Osteoblast (primary cell): ENCODE measurements at places on chromosomes 6 and 20. TPM values are rescaled to one million over a fixed set of nuclear protein-coding genes. Genes with fewer than 3 reads are reported as not detected.

The KCNQ5 gene
- total RNA-seq, result 4.0 and 8.5 TPM in 2 replicates

The CALHM4 gene
- total RNA-seq, result not detected in 2 replicates

The KCNG1 gene
- 13.6 and 16.3 TPM in 2 replicates for total RNA-seq

The GTF3C6 gene
- 32.4 and 35.1 TPM in 2 replicates for total RNA-seq

The TAAR6 gene
- total RNA-seq, result not detected in 2 replicates

The EFCAB8 gene
- total RNA-seq, result 1.4 TPM in 1 of 2 replicates, not detected in the other

The TMEM74B gene
- total RNA-seq, result not detected in 2 replicates

The SNAI1 gene
- 1.8 and 2.1 TPM in 2 replicates for total RNA-seq

The RIMS4 gene
- 0.29 and 0.36 TPM in 2 replicates for total RNA-seq

- DNase-seq, result peak; percentile 92
These were observed 535 bp downstream of the EXOC2 start for GRCh38 chr6:692356-692851.

- DNase-seq, result peak; percentile 72
These were observed 78.7 kb downstream of the PLCB4 start for GRCh38 chr20:9147547-9148024.

GRCh38 chr6:7633361-7633760 is 43.4 kb downstream of the SNRNP48 start:
- DNase-seq, result no peak

DNA sequence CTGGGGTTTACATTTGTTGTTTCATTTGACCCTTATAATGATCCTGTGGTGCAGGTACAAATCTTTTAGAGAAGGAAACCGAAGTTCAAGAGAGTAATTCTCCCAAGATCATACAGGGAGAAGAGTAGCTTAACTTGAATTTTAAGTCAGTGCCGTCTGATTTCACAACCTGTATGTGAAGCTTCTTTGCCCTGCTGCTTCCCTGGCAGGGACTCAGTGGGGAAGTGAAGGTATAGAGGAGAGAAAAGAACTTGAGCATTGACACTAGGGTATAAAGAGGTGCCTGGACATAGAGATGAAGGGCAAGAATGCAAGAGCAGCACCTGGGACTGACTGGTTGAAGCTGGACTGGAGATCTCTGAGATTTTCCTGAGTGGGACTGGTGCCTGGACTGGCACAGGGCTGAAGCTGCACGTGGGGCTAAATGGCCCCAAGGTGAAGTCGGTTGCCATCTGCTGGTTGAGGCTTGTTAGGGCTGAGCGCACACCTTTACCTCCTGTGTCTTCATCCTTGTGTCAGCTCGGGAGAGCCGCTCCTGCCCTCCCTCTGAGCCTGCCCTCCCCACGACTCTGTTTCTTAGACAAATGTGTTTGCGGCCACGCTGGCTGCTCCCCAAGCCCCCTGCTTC is 41.8 kb downstream of the FARS2 start:
- DNase-seq, result no peak

DNA sequence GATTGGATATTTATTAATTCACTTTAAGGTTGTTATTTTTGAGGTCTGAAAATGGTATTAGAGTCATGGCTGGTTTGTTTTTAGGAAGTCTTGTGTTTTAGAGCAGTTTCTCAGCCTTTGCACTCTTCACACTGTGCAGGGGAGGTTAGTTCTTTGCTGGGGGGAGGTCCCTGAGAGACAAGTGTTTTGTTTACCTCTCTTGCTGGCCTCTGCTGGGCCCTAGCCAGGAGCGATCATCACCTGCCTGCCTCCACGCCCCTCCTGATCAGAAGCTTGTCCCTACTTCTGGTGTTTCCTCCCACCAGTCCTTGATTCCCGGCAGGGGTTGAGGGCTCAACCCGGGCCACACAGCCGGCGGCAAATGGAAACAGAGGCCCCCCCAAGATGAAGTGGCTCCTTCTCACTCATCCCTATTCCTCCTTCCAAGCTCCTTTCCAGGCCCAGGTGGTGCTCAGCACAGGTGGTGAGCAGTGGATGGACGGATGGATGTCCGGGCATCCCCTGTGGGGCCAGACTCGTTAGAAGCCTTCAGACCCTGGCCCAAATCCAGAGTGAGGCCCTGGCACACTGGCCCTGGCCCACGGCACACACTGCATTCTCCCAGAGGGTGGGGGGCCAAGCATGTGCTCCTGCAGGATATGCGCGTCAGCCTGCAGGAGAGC is 51.3 kb downstream of the GRM4 start:
- DNase-seq, result no peak

DNA sequence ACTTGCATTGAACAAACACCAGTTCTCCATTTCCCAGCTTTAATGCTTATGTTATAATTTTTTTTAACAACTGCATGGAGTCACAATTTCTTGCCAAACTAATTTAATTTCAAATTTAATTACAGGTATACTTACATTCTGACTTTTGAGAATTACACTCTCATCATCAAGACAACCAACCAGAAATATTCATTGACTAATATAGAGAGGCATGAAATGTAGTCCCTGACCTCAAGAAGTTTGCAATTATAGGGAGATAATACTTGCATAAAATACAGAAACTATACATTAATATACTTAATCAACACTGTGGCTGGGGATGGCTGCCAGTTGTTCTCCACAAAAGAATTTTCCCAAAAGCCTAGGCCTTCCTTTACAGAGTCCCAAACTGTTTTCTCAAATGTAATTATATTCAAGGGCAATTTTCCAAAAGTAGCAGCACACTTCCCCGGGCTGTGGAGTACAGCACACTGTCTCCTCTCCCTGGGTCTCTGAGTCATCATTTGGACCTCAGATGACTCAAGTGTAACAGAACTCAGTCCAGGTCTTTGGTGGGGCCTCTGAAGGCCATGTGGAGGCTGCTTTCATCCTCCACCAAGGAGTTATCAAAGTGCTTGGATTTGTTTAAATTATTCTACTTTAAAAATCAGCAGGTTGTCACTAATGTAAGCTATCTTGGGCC is 114.1 kb downstream of the KIF16B start:
- peak; percentile 39 for DNase-seq

GRCh38 chr20:42183147-42183546 is 565.0 kb upstream of the CHD6 start:
- DNase-seq, result no peak

GRCh38 chr6:170278743-170279094 is 12.2 kb downstream of the DLL1 start:
- DNase-seq, result no peak

DNA sequence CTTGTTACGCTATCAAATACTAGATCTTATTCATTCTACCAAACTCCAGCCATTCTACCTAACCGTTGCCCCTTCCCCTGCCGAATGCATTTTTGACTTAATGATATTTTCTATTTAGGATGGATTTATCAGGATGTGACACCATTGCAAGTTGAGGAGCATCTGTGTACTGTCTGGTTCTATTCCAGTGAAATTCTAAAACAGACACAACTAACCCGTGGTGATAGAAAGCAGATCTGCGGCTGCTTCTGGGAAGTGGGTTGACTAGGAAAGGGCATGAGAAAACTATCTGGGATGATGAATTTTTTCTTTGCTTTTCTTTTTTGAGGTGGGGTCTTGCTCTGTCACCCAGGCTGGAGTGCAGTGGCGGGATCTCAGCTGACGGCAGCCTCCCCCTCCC is 20.7 kb upstream of the SRC start:
- no peak for DNase-seq

DNA sequence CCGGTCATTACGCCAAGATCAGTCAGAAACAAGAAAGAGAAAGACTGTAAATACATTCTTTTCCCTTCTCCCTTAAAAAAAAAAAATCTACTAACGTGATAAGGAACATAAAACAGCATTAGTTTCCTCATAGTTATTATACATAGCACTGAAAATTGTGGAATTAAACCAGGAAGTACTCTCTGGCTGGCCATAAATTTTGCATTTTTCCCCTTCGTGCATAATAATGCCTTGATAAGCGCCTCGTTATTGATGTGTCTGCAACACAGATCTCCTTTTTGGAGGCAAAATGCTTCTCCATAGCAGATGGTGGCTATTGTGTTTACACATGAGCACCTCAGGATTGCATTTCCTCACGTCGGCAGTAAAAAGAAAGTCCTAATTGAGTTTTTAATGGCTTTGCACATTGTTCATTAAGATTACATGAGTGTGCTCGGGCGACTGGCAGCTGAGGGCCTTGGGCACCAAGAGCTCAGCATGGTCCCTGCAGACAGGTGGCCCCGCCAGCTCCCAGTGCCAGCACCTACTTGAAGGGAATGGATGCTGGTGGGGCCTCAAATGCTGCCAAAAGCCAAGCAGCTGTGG is 394.5 kb downstream of the PTPRT start:
- DNase-seq, result no peak

- DNase-seq, result peak; percentile 90
These were observed 3.3 kb downstream of the ID1 start for GRCh38 chr20:31608251-31608945.

GRCh38 chr6:149043476-149044130 is 273.9 kb upstream of the TAB2 start:
- peak; percentile 73 for DNase-seq

GRCh38 chr6:107576852-107577251 is 86.9 kb downstream of the SOBP start:
- peak; percentile 84 for DNase-seq

DNA sequence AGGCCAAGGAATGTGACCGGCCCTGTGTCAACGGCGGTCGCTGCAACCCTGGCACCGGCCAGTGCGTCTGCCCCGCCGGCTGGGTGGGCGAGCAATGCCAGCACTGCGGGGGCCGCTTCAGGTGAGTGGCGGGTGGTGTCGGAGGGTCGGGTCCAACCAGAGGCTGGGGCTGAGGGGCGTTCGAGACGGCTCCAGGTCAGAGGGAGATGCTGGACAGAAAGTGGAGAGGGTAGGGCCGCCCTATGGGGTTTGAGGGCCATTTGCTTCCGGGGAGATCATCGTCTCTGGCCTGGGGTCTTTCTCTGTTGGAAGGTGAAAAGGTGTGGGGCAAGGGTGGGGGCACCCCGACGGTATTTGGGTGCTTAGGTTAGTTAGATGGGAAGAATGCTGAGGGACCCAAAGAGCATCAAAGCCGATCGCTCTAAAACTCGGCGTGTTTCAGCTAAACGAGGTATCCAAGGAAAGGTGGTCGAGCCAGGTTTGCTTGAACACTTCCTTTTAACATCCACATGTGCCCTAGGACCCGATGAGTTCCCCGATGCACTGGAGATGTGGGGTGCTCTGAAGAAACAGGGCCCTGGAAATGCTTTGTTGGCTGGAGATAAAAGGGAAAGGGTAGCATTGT is 691 bp downstream of the ATRN start:
- DNase-seq, result peak; percentile 81

DNA sequence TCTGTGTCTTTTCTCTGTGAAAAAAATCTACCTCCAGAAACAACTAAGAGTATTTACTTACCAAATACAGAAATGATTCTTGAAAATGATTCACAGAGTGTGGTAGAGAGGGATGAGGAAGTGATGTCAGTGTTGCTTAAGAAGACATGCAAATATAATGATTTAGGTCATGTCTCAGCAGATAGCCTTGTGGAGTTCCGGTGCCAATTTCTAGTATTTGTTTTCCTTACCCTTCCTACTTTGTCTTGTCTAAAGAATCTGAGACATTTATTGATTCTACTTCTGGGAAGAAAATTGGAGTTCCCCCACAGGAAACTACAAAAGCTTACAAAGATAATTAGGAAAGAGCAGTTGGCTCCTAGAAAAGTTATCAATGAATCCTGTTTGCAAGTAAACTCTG is 68.8 kb downstream of the GJA1 start:
- DNase-seq, result peak; percentile 52

- no peak for DNase-seq
These were observed 14.3 kb downstream of the STX7 start for GRCh38 chr6:132498638-132499037.

GRCh38 chr6:113529196-113529595 is 327.9 kb upstream of the MARCKS start:
- peak; percentile 73 for DNase-seq

DNA sequence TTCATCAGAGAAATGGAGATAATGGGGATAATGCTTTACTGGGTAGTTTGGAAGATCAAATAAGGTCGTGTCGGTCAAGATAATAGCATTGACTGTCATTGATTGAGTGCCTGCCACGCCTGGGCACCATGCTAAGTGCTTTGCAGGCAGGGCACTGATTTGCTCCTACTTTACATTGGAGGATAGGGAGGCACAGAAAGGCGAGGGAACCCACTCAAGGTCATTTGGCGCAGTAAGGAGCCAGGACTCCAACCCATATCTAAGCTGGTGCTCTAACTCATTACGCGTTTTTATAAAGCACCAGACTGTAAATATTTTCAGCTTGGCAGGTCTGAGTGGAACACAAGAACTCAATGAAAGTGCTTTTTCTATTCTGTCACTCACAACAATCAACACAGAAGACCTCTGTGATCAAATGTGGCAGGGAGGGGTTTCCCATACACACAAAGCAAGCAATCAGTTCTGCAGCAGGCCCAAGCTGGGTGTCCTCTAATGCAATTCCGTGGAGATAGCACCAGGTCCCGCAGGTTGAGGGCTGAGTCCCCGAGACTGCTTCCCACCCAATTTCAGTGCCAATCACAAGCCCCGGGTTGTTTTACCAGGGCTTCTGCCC is 373.6 kb downstream of the CDH26 start:
- DNase-seq, result no peak

DNA sequence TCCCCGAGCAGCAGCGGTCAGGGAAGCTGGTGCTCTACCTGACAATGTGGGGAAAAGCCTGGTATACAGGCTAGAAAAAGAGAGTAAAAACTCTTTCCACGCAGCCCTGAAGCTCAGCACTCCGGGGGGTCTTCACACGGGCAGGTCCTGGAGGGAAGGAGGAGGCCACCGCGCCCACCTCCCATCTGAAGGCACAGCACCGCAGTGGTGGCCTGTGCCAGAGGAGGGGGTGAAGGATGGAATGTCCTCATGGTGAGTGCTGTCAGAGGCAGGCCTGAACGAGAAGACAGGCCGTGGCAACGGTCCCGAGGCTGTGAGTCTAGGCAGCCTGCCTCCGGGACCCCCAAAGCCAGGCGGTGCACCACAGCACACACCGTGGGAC is 5.8 kb downstream of the SLC2A4RG start:
- peak; percentile 88 for DNase-seq

DNA sequence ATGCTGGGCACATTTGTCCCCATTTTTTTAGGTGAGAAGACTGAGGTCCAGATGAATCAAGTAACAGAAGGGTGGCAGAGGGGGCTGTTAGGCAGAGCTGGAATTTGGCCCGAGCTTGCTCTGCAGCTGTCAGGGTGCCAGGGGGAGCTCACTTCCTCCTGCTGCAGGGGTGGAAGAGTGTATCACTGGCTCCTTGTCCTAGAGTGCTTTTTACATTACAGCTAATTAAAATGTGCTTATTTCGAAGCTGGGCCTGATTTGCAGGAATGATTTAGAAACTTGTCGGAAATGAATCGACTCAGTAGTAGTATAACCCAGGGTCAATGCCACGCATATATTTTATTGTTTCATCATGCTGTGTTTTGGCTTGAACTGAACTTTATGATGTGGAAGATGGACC is 11.1 kb downstream of the TOX2 start:
- no peak for DNase-seq

DNA sequence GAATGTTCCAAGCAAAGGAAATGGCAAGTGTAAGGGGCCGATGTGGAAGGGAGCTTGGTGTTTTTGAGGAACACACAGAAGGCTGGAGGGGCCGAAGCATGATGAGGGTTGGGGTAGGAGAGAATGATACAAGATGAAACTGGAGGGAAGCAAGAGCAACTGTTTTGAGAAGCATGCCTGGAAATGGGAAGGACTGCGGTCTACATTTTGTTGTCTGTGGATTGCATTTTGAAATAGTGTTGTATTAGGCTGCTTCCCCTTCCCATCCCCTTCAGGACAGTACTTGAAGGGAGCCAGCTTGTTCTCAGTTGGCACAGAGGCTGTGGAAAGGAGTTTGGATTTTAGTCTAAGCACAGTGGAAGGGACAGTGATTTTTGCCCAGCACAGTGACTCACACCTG is 2.2 kb downstream of the TM9SF4 start:
- DNase-seq, result no peak
